ENCODE measurements at places on chromosomes 7 and 10. TPM values are rescaled to one million over a fixed set of nuclear protein-coding genes. Genes with fewer than 3 reads are reported as not detected.

Gene LRRC17
- 0.34 TPM for total RNA-seq

Gene C10orf67
- total RNA-seq, result not detected

Gene JCAD
- total RNA-seq, result not detected

Gene CREB5
- total RNA-seq, result 0.80 TPM

Gene RHEB
- 30.5 TPM for total RNA-seq

Gene MSMB
- not detected for total RNA-seq

Gene NUTM2E
- 0.44 TPM for total RNA-seq

Gene PAPOLB
- total RNA-seq, result 0.07 TPM

Gene TWIST1
- not detected for total RNA-seq

Gene SPDYE5
- not detected for total RNA-seq

Gene MCM10
- total RNA-seq, result 3.7 TPM

Gene TRIM24
- total RNA-seq, result 12.7 TPM

Gene FRAT1
- total RNA-seq, result 6.9 TPM

Gene ELN
- total RNA-seq, result not detected

Gene NOM1
- 39.1 TPM for total RNA-seq

Gene PRF1
- total RNA-seq, result 0.61 TPM

Gene FKBP9
- 0.51 TPM for total RNA-seq

Gene TSPAN12
- not detected for total RNA-seq

Gene TAS2R41
- not detected for total RNA-seq

Gene CYP3A7
- not detected for total RNA-seq

Gene TRIP6
- 12.6 TPM for total RNA-seq

Gene OR2A1
- not detected for total RNA-seq

Gene OR2A5
- not detected for total RNA-seq

Gene KNDC1
- 0.09 TPM for total RNA-seq

Gene NKX2-3
- total RNA-seq, result not detected

Gene CADPS2
- not detected for total RNA-seq

Gene FBXL13
- 3.4 TPM for total RNA-seq

Gene MSANTD7
- 16.5 TPM for total RNA-seq

Gene GJD4
- not detected for total RNA-seq

Measured in activated B cell treated with CpG ODN at 0.5 μM for 24 hours (primary cell).